ENCODE measurements at places on chromosomes 12 and 14.

- no peak for DNase-seq
Observed at GRCh38 chr12:113194971-113195391, 9.5 kb downstream of the RITA1 start.

DNA sequence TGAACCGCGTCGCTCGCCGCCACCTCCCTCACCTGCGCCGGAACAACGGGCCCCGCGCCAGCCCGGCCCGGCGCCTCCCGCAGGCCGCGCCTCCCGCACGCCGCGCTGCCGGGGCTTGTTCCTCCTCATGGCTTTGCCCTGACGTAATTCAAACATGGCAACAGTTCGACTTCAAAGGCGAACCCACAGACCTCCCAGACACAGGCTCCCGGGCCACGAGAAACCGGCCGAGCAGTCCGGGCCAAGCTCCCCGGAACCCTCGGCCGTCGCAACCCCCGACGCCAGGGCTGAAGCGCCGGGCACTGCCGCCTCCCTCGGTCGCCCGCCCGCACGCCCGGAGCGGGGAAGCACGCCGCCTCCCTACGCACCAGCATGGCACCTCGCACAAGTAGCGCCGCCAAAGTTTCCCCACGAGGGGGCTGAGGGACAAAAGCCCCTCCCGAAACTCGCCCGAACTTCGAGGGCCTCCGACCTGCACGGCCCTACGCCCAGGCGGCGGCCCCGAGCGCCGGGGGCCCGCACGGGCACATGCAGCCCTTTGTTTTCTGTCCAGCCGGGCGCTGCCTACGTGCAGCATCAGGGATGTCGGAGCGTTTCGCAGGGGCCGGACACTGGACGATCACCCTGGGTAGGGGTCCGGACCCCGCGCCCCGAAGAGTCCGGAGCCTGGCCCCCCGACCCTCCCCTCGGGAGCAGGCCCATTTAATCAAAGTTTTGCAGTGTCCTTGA, 1.7 kb downstream of the SINHCAF start:
- peak; percentile 54 for DNase-seq

DNA sequence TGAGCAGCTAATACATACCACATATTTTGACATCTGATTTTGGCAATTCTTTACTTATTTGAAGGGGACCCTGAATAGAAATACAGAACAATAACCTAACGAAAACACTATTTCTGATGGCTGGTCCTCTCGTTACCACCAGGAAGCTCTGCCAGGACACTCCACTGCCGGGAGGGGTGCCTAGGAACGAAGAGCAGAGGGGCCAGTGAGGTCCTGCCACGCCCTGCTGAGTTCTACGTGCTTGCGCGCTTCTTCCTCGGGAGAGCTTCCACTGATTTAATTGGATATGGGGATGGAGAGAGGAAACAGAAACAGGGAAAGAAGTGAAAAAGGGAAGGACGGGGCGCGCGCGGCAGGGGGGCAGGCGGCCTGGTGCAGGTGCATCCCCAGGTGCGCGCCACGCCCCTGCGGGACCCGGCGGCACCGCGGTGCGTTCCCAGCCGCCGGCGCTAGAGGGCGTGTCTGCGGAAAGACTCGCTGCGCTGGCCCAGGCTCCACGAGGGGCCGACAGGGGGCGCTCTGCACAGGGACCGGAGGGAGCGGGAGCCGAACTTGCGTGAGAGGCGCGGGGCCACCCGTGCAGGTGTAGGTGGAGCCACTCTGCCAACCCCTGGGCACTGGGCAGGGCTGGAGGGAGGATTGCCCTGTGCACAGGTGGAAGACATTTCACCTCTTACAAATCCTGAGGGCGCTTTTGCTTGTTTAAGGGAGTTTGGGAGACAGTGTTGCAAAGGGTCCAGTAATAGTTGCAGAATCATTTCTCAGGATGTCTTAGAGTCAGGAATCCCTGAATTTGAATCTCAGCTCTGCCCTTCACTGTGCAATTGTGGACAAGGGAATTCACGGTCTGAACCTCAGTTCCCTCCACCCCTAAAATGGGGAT, 986.3 kb upstream of the TMEM132C start:
- DNase-seq: peak; percentile 25

DNA sequence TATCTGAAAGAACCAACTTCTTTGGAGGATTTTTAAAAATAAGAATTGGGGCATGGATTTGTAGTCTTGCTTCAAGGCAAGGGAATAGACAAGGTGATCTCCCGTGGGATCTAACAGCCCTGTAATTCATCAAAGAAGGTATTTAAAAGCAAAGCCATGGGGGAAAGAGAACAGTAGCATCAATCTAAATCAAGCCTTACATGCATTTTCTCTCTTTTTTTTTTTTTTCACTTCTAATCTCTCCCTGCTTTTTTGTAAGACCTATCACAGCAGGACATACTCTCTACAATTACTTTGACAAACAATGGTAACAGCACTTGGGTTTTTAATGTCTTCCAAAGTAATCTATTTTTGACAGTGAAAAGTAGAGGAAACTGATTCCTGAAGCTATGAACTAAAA, 367.9 kb downstream of the PAWR start:
- DNase-seq: no peak

DNA sequence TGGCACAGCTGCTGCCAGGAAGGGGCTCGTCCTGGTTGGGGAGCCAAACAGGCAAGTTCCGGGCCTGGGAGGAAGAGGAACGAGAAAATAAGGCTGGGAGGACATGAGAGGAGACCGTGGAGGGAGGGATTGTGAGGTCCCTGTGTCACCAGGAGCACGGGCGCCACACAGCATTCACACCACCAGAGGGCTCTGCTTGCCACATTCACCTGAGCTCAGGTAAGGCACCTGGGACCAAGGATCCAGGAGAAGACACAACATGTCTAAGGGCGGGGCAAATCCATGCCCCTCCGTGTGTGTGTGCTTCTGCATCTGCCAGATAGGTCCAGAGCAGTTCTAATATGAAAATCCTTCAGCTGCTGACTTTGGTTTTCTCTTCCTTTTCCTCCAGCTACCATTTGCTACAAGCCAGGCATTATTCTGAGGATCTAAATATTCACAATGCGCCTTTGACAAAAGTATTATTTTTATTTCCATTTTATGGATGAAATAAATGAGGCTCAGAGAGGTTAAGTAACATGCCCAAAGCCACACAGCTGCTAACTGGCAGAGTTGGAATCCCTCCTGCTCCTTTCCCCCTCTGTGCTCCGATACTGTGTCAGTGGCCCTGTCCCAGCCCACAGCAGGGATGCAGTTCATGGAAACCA, 14.6 kb downstream of the RAPGEF3 start:
- no peak for DNase-seq

- no peak for DNase-seq
Observed at GRCh38 chr12:22459838-22460490, 84.4 kb downstream of the C2CD5 start.

DNA sequence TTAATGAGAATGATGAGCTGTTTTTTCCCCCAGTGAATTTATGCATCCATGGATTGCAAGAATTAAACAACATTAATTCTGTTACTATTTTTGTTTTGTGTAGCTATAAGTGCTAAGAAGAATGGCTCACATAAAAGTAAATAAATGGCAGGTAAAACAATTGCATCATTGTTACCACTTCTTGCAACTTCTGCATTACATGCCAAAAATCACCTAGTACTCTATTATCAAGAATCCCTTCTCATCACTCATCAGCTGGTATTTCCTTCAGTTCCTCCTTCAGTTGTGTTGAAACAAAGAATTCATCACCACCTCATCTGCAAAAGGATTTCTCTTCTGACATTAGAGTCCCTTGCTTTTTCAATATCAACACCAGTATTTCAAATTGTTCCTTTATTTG, 773 bp downstream of the A2M start:
- DNase-seq: no peak

GRCh38 chr12:110135806-110136205, 11.6 kb downstream of the IFT81 start:
- no peak for DNase-seq

DNA sequence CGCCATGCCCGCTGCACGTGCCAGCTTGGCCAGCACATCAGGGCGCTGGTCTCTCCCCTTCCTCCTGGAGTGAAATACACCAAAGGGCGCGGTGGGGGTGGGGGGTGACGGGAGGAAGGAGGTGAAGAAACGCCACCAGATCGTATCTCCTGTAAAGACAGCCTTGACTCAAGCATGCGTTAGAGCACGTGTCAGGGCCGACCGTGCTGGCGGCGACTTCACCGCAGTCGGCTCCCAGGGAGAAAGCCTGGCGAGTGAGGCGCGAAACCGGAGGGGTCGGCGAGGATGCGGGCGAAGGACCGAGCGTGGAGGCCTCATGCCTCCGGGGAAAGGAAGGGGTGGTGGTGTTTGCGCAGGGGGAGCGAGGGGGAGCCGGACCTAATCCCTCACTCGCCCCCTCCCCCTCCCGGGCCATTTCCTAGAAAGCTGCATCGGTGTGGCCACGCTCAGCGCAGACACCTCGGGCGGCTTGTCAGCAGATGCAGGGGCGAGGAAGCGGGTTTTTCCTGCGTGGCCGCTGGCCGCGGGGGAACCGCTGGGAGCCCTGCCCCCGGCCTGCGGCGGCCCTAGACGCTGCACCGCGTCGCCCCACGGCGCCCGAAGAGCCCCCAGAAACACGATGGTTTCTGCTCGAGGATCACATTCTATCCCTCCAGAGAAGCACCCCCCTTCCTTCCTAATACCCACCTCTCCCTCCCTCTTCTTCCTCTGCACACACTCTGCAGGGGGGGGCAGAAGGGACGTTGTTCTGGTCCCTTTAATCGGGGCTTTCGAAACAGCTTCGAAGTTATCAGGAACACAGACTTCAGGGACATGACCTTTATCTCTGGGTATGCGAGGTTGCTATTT, 914 bp upstream of the CCND2 start:
- no peak for DNase-seq

DNA sequence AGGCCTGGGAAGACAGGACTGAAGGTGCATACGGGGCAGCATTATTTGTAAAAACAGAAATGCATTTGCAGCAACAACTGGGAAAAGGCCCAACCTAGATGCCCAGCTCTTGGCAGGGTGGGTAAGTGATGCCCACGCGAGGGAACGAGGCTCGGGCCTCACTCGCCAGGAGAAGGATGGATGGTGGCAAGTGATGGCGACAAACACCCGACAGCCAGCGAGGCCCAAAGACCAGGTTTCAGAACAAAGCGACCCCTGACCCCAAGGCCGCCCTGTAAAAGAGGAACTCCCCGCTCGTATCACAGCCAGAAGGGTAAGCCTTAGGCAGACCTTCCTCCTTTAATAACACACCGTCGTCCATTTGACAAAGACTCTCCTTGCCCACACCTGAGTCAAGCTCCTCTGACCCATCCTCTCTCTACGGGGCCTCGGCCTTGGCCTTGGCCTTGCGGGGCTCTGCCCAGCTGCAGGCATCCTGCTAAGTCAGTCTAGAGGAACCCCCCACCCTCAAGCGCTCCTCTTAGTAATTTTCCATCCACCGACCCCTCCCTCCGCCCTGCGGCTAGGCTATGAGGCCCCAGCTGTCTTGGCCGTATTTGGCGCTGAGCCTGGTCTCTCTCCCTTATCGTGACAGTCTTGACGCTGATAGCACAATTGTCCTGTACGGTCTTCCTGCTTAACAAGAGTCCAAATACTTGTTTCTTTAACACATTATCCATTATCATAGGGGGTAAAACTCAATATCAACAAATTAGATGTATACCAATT, 80.2 kb downstream of the NCOR2 start:
- no peak for DNase-seq

DNA sequence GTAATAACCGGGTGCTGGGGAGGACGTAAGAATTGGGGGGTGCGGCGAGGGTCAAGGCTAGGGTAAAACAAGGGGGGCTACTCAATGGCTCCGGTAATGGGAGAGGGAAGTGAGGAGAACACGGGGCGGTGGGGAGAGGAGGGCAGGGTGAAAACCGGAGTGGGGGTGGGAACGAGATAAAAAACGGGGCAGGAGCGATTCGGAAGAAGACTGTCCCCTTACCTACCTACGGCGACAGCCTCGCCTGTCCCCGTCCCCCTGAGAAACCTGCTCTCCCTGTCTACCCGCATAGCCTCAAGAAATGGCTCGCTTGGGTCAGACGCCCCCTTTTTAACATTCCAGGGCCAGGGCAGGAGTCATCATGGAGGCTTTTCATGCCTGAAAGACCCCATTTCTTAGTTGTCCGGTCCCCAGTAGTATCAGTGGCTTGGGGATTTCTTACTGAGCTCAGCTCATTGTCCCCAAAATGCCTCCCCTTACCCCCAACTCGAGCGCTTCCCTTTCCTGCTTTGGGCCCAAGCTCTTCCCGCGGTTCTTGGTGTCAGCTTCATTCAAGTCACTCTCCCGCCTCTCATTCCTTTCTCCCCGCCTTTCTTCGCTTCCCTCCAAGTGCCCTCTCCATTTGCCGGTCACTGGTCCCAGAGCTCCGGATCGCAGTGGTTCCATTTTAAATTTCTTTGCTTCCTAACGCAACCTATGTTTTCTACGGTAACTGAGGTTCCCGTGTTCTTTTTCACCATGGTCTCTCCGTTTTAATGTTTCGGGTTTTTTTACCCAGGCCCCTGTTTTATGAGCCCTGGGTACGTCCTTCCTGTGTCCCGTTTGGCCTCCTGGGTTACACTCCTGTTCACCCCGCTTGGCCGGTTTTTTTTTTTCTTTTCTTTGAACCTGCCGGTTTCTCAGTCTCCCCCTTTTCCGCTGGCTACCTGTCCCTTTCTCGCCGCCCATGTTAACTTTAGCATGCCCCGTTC, 1.2 kb upstream of the WSB2 start:
- no peak for DNase-seq

- DNase-seq: no peak
Observed at GRCh38 chr12:43898474-43898873, 62.6 kb downstream of the TMEM117 start.

GRCh38 chr14:76956316-76957090, 72.0 kb downstream of the IRF2BPL start:
- DNase-seq: peak; percentile 92

- no peak for DNase-seq
Observed at GRCh38 chr14:94713115-94713514, 56.8 kb downstream of the GSC start.

DNA sequence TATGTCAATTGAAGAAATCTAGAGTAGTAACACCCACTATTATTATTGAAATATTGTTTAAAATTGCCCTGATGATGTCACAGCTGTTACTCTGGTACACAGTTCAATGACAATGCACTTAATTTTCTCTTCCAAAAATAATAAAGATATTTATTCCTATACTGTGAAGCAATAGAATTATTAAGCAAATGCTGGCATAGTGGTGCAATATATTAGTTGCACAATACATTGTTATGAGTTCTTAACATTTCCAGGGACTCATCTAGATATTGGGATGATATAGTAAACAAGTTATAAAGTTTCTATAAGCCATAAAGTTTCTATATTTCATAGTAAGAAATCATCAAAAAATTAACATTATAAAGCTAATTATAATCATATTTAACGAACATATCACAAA, 897.8 kb downstream of the LRFN5 start:
- no peak for DNase-seq

DNA sequence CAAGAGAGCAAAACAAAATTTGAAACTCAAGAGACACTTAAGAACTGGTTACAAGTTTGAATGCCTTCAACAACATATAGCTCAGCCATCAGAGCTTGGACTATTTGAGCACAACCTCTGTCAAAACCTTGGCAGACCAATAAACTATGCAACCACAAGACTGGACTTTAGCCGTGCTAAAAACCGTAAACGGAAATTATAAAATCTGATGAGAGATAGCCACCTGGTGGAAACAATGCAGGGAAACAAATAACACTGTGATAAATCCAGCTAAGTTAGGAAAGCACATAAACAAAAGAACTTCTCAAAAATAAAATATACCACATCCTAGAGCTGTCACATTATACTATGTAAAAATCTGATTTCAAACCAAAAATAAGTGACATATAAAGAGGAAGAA, 1074.2 kb upstream of the NOVA1 start:
- DNase-seq: no peak
